Activated CD4-positive, alpha-beta T cell treated with anti-CD3 and anti-CD28 coated beads, Interleukin-2, amount 50 U/mL, for 4 hours (primary cell): ENCODE measurements at places on chromosomes 1 and 21.
A peak's percentile ranks its signal among the peaks of the same experiment; 100 is the strongest.

DNA sequence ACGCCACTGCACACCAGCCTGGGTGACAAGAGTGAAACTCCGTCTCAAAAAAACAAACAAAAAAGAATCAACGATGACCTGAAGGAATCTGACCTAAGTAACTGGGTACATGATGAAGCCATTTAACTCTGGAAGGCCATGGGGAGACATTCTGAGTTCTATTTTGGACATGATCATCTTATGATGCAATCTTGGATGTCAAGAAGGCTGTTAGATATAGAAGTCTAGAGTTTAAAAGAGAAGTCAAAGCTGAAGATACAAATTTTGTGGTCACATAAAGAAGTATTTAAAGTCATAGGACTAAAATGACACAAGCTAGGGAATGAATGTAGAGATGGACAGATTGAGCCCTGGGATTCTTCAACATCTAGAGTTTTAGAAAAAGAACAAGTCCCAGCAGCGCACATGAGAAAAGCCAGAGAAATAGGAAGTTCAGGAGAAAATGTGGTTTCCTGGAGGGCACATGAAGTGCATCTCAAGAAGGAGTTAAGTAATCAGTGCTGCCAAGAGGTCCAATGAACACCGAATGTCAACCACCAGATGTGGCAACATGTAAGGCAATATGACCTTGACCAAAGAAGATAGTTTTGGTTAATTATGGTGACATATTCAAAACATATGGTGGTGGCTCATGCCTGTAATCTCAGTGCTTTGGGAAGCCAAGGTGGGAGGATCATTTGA, 26.8 kb downstream of the ELK4 start:
- DNase-seq, result no peak

DNA sequence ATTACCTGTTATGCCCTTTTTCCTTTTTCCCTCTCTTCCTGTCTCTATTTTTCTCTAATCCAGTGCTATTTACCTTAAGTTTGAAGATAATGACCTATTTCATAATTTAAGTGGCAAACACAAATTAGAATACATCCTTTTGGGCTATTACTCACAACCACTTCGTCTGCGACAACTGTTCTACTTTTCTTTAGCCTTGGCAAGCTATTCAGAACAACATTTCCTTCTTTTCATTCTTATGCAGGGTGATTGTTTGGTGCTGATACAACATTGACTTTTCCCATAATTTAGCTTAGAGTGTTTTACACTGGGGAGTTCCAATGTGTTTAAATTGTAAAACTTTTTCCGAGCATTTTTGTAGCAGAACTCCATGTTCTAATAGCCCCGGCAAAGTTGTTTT, 86.6 kb upstream of the S1PR1 start:
- no peak for DNase-seq

DNA sequence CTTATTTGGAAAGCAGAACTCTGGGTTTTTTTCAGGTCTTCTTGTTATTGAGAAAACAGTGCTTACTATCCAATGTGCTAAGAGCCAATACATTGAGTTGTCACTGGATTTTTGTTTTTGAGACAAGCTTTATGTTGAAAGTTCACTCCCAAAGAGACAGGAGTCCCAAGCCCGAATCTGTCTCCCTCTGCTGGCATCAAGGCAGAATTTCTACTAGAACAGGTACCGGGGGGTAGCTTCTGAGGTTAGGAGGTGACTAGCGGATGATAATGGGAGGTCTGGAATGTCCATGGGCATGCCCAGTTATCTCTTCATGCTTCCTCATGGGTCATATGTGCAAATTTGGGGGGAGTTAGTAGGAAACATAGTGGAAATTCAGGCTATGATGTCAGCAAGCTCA, 25.1 kb downstream of the ZNF124 start:
- no peak for DNase-seq

GRCh38 chr1:241817331-241817792, 30.6 kb upstream of the EXO1 start:
- DNase-seq, result no peak

GRCh38 chr1:156383023-156383422, 14.0 kb downstream of the RHBG start:
- DNase-seq, result peak; percentile 55
